Kidney epithelial cell (primary cell): ENCODE measurements at places on chromosomes 5 and 9. TPM values are rescaled to one million over a fixed set of nuclear protein-coding genes. Genes with fewer than 3 reads are reported as not detected.

The CPLANE1 gene
- 14.0 and 19.6 TPM in 2 replicates for total RNA-seq

- DNase-seq, result no peak
These were observed 313.0 kb upstream of the CDH6 start for GRCh38 chr5:30880514-30880913.

The CDH9 gene
- total RNA-seq, result not detected in 2 replicates

The PCSK1 gene
- not detected in 2 replicates for total RNA-seq

- DNase-seq, result no peak
These were observed 5.8 kb downstream of the TMEM268 start for GRCh38 chr9:114616684-114617520.

DNA sequence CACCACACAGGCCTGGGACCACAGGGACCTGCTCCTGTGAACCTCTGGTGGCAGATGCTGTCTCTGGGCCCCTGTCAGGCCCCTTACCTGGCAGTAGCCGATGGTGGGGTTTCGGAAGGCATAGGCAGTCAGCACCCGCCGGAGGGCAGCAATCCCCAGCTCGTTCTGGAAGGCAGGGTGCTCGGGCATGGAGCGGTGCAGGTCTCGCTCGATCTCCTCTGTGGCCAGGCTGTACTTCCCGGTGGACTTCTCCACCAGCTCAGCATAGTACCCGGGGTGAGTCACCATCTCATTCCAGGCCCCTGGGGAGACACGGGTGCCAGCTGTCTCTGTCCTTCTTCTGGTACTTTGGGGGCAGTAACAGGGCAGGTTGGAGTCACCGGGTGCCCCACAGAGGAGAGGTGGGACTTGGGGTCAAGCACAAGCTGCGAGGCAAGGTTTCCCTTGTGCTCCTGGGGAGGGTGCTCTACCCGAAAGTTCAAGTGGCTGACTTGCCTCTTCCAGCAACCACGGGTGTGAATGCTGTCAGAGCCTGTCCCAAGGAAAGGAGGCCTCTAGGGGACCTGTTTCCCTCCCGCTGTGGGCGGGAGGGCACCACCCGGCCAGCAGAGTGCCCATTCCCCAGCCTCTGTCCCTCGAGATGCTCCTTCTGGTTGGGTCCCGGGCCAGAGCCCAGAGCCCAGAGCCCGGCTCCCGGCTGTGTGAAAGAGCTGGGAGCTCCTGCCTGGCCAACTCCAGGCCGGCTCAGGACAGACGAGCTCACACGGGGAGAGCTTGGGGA lies 19.8 kb upstream of the MRNIP start:
- DNase-seq, result no peak

- DNase-seq, result no peak
These were observed 800 bp upstream of the KCNN2 start for GRCh38 chr5:114360816-114361723.

The SLC27A6 gene
- total RNA-seq, result 1.2 and 1.6 TPM in 2 replicates

GRCh38 chr9:92266486-92266885 lies 27.0 kb downstream of the IARS1 start:
- DNase-seq, result no peak

DNA sequence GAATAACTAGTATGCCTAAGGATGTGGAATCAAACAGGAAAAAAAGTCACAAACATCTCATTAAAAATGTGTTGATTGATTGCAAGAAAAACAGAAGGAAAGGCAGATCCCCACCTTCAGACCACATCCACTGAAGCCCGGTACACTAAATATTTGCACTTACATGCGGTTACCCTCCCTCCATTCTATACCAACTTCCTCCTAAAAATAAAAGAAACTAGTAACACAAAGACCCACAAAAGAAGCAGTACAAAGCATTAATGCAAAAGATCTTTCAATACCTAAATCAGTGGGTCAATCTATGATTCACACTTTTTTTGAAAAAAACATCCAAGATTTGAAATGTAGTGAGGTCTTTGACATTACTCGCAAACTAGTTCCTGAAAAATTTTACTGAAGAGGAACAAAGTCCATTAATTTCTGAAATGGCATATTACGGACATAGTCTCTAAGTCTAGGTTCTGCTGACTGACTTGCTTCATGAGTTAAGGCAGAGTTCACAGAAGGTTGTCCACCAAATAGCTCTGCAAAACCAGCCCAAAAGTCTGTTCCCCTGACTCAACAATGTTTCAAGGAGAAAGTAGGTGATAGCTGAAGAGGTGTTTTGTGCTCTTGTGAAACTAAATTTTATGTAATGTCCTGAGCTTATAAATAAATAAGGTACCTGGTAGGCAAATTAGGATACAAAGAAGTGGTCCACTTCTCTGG lies 100.7 kb downstream of the PAM start:
- no peak for DNase-seq

- DNase-seq, result no peak
These were observed 66.3 kb upstream of the SPOCK1 start for GRCh38 chr5:137565450-137565849.

The PCDHGB5 gene
- 18.6 and 19.3 TPM in 2 replicates for total RNA-seq

DNA sequence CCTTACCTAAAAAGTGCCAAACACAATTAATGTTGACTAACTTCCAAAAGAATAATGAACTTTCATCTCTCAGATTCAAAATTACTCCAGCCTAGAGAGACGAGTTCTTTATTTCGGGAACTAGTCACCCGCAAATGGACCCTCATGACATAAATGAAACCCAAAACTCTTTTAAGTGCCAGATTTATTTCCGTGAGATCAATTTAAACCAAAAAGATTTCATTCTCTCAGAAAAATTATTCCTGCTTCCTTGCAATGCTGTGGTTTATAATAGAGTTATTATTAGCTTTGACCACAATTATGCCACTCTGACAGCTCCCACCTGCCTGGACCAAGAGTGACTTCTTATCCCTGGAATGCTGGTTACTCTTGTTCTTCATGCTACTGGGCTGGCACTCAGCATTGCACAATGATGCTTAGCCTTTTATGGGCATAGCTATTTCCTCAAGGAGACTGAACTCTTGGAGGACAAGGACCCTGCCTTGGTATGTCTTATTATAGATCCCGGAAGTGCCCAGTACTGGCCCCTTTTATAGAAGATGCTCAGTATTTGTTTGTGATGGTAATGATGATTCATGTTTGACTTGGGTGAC lies 183.5 kb downstream of the SNX18 start:
- peak; percentile 99 for DNase-seq

- no peak for DNase-seq
These were observed 70.6 kb downstream of the DOCK2 start for GRCh38 chr5:169707686-169708085.

The MLANA gene
- not detected in 2 replicates for total RNA-seq

GRCh38 chr5:96680759-96681470 lies 18.7 kb downstream of the CAST start:
- no peak for DNase-seq

- DNase-seq, result no peak
These were observed 1523.9 kb downstream of the MAT2B start for GRCh38 chr5:165029099-165029870.

- no peak for DNase-seq
These were observed at the start of gene ANKH for GRCh38 chr5:14871214-14872069. TSS of gene ANKH (minus strand) at chr5:14871778. CDS start at chr5:14871447, 331 bp downstream.

- no peak for DNase-seq
These were observed 88.3 kb upstream of the SARDH start for GRCh38 chr9:133826289-133827085.

The ADGRV1 gene
- 2.7 and 3.5 TPM in 2 replicates for total RNA-seq

- no peak for DNase-seq
These were observed 5.6 kb downstream of the AMBP start for GRCh38 chr9:114072184-114073140.

The HAND1 gene
- not detected in 2 replicates for total RNA-seq

The PCDHGB4 gene
- 6.4 and 9.2 TPM in 2 replicates for total RNA-seq

DNA sequence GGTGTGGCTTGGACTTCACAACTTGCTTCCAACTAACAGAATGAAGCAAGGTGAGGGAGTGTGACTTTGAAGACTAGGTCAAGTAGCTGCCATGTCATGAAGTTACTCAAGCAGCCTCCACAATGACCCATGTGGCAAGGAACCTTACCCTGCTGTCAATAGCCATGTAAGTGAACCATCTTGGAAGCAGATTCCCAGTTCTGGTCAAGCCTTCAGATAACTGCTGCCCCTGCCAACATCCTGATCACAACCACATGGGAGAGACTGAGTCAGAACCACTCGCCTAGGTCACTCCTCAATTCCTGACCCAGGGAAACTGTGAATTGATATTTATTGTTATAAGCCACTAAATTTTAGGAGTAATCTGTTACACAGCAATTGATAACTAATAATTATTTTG lies 10.9 kb downstream of the ZCCHC10 start:
- no peak for DNase-seq

DNA sequence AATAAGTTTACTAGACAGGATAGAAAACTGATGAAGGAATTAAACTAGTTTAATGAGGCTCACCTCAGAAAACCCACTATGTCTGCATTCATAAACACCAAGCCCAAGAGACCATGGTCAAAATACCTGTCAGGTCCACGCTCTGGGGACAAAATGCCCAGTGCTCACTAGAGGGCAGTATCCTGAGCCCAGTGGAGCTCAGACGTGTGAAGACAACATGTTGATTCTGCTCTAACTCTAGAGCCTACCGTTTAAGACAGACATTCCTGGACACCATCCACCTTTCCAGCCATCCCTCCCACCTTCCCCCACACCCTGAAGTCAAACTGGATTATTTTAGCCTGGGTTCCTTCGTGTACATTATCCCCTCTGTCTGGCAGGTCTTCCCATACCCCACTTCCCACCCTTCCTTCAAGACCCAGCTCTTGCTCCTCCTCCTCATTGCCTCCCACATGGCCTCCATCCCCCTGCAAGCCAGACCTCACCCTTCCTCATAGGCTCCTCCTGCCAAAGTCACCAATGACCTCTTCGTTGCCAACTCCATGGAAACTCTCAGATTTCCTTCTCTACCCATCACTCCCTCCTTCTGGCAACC lies 142.3 kb upstream of the FSTL4 start:
- no peak for DNase-seq

The FAM120A gene
- total RNA-seq, result 59.0 and 65.2 TPM in 2 replicates

The PRRT1B gene
- total RNA-seq, result not detected in 2 replicates

DNA sequence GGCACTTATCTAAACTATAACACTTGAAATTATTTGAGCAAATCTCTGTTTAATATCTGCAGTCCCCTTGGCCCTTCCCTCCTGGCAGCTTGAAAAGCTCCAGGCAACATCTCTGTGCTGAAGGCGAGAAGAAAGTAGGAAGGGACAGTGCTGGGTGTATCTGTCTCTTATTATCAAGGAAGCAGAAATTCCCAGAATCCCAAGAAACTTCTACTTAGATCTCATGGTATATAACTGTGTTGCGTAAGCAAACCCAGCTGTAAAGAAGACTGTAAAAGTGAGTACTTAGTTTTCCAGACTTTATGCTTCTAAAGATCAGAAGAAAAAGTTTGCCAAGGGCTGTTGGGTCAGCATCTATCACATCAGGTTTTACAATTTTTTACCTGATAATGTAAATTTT lies 1869.8 kb downstream of the MAT2B start:
- DNase-seq, result no peak

The GAS1 gene
- 6.1 and 8.3 TPM in 2 replicates for total RNA-seq
